ENCODE measurements at places on chromosomes 16 and 17. TPM values are rescaled to one million over a fixed set of nuclear protein-coding genes. Genes with fewer than 3 reads are reported as not detected.

GRCh38 chr17:68356520-68356919 is 65.2 kb downstream of the ARSG start:
- peaks cover 46% of the 10 kb centered on the region for H3K27me3 ChIP-seq
- H3K4me1 ChIP-seq = no peaks in the 10 kb centered on the region
- H3K4me3 ChIP-seq = no peak overlapping the region
- no peaks in the 10 kb centered on the region for H3K36me3 ChIP-seq
- DNase-seq = no peak
- no peak overlapping the region for H3K27ac ChIP-seq

GRCh38 chr16:66735891-66736290 is 15.5 kb downstream of the DYNC1LI2 start:
- peaks cover 95% of the 10 kb centered on the region for H3K36me3 ChIP-seq
- DNase-seq = no peak
- H3K27me3 ChIP-seq = no peaks in the 10 kb centered on the region
- no peak overlapping the region for H3K27ac ChIP-seq

DNA sequence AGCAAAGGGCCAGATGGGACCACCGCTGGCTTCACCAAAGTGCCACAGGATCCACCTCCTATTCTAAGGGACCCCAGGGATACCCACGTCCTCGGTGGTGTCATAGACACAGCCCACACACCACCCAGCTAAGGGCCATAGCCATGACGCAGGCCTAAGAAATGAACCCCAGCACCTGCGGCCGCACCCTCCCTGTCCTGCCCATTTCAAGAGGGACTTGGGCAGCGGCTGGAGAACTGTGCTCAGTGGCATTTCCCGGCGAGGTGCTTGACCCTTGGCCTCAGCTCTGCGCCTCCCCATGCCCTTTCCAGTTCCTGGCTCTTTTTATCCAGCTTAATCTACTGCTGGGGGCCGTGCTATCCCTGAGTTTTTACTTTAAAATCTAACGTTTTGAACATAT is 27.3 kb downstream of the ZNF778 start:
- H3K4me3 ChIP-seq = no peak overlapping the region
- DNase-seq = no peak
- H3K4me1 ChIP-seq = no peaks in the 10 kb centered on the region
- H3K27me3 ChIP-seq = no peaks in the 10 kb centered on the region

- no peak for DNase-seq
- H3K27me3 ChIP-seq = no peaks in the 10 kb centered on the region
- H3K4me1 ChIP-seq = no peaks in the 10 kb centered on the region
- H3K27ac ChIP-seq = no peak overlapping the region
- peaks cover 69% of the 10 kb centered on the region for H3K36me3 ChIP-seq
Observed at GRCh38 chr17:44722254-44722653, 13.8 kb downstream of the DBF4B start.

DNA sequence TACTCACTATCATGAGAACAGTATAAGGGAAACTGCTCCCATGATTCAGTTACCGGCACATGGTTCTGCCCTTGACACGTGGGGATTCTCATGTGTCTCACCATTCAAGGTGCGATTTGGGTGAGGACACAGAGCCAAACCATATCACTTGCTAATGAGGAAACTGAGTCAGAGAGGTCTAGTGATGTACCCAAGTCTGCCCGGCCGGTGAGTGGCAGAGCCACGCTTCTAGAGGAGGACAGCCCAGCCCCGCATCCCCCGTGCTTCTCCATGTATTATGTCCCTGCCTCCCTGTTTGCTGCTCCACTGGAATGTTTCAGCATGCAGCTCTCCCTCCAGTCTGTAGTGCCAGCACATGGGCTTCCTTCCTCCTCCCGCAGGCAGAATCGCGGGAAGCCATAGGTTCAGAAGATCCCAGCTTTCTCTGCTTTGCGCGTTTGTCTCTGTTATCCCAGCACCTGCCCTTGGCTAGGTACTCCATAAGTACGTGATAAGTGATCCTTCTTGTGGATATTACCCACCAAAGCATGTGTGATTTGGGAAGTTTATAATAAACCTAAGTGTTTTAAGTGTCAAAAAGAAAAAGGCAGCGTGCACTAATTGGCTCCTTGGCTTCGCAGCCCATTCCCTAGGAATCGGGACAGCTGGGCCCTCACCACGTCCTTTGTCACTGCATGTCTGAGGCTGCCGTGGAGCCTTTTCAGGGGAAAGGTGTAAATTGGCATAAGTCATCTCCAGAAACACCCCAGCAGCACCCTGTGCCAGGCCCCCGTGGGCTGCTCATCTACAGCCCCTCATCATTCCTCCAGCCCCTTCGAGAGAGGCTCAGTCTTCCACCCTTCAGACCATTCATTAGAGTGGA is 103.8 kb downstream of the CLEC16A start:
- H3K4me3 ChIP-seq = no peak overlapping the region
- no peaks in the 10 kb centered on the region for H3K27me3 ChIP-seq
- peaks cover 13% of the 10 kb centered on the region for H3K4me1 ChIP-seq
- H3K27ac ChIP-seq = no peak overlapping the region
- no peak for DNase-seq
- H3K36me3 ChIP-seq = peaks cover 28% of the 10 kb centered on the region

DNA sequence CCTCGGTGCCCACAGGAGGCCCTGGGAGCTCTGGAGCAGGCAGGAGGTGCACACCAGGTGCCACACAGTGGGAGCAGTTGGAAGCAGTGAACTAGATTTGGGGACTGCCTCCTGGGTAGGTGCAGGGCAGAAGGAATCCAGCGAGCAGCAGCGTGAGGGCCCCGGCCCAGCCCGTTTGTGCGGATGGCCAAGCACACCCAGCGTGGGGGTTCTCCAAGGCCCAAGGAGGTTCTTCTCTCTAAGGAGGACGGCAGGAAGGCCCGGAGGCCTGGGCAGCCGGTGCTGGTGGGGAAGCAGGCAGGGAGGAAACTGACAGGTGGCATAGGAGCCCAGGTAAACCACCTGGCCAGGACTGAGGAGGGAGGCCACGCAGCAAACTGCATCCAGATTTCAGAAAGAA is 17.0 kb downstream of the SOX8 start:
- no peak overlapping the region for H3K4me3 ChIP-seq
- no peak overlapping the region for H3K27ac ChIP-seq
- peaks cover 74% of the 10 kb centered on the region for H3K27me3 ChIP-seq
- DNase-seq = no peak
- no peaks in the 10 kb centered on the region for H3K36me3 ChIP-seq

GRCh38 chr17:8125154-8125946 is 1.4 kb upstream of the HES7 start:
- H3K27me3 ChIP-seq = no peaks in the 10 kb centered on the region
- peak overlapping the region; percentile 73 for H3K4me3 ChIP-seq
- H3K4me1 ChIP-seq = peaks cover 66% of the 10 kb centered on the region
- no peak overlapping the region for H3K27ac ChIP-seq
- no peaks in the 10 kb centered on the region for H3K36me3 ChIP-seq

GRCh38 chr17:52156576-52157570 is 1.6 kb downstream of the CA10 start:
- DNase-seq = no peak
- no peak overlapping the region for H3K4me3 ChIP-seq
- H3K4me1 ChIP-seq = no peaks in the 10 kb centered on the region
- H3K27me3 ChIP-seq = no peaks in the 10 kb centered on the region

GRCh38 chr17:4728124-4728523 is 3.1 kb upstream of the MED11 start:
- no peaks in the 10 kb centered on the region for H3K27me3 ChIP-seq
- H3K4me1 ChIP-seq = no peaks in the 10 kb centered on the region
- H3K27ac ChIP-seq = no peak overlapping the region
- no peaks in the 10 kb centered on the region for H3K36me3 ChIP-seq
- no peak for DNase-seq

DNA sequence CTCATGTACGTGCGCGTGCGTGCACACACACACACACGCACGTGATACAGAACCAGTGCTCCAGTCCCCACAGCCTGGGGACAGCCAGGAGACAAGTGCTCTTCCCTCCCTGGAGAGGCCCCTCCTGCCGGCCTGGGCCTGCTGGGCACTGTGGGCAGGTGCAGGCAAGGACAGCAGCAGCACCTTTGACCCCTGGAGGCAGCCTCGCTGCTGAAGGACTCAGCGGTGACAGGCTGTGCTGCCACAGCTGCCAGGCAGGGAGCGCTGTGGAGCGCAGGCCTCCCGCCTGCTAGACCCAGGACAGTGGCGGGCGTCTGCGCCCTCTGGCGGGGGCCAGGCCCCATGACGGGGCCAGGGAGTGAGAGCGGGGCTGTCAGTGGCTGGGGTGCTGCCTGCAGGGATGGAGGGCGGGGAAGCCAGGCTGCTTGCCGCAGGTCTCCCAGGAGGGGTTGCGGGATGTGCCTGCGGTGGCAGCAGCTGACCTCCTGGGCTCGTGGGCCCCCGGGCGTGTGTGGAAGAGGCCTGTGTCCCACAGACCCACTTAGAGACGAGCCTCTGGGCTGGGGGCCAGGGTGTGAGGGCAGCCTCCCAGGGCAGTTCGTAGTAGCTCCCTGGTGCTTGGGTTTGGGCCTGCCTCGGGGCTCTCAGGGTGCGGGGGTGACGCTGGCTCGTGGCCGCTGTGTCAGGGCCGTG is 63.5 kb upstream of the PVALEF start:
- no peak overlapping the region for H3K4me3 ChIP-seq
- no peaks in the 10 kb centered on the region for H3K27me3 ChIP-seq
- H3K4me1 ChIP-seq = peaks cover 90% of the 10 kb centered on the region
- H3K27ac ChIP-seq = no peak overlapping the region
- peak; percentile 93 for DNase-seq

DNA sequence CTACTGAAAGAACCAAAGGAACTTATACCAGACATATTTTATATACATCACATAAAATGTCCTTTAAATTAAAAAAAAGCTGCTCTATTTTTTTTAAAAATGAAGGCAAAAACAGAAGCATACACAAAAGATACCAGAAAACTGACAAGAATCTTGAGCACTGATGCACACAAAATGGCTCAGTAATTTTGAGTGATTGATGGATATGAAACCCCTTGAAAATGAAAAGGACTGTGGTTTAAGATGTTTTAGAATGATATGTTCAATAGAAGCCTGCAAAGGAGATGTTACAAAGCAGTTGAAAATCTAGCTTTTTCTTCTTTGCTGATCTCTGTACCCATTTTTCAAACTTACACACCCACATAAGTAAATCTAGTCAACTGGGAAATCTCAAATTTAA is 2.7 kb downstream of the C16orf87 start:
- peaks cover 4% of the 10 kb centered on the region for H3K4me1 ChIP-seq
- no peak for DNase-seq
- no peaks in the 10 kb centered on the region for H3K27me3 ChIP-seq

DNA sequence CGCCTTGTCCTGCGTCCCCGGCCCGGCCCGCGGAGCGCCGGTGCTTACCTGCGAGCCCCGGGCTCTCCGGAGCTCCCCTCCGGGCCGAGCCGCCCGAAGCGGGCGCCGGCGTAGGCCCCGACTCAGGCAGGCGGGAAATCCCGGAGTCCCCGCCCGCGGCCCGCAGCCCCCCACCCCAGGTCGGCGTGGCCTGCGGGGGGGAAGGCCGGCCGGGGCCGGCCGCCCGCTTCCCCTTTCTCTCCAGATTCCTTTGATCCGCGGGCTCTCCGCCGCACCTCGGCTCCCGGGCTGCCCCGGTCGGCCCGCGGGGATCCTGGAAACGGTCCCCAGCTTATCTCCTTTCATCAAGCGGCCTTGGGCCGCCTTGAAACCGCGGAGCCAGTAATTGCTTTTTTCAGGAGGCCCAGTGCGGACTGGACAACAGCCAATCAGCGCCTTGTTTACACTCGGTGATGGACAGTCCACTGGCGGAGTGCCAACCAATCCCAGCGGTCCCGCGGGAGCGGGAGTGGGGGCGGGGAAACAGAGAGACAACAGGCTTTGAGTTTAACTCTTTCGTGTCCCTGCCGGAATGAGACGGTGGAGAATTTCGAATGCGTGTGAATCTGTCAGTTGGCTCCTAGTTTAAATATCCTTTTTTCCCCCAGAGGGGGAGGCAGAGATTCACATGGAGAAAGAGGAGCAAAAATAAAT is 1.4 kb upstream of the BAHCC1 start:
- peak overlapping the region; percentile 82 for H3K4me3 ChIP-seq
- H3K4me1 ChIP-seq = peaks cover 26% of the 10 kb centered on the region
- peaks cover 9% of the 10 kb centered on the region for H3K36me3 ChIP-seq
- peak overlapping the region; percentile 95 for H3K27ac ChIP-seq

DNA sequence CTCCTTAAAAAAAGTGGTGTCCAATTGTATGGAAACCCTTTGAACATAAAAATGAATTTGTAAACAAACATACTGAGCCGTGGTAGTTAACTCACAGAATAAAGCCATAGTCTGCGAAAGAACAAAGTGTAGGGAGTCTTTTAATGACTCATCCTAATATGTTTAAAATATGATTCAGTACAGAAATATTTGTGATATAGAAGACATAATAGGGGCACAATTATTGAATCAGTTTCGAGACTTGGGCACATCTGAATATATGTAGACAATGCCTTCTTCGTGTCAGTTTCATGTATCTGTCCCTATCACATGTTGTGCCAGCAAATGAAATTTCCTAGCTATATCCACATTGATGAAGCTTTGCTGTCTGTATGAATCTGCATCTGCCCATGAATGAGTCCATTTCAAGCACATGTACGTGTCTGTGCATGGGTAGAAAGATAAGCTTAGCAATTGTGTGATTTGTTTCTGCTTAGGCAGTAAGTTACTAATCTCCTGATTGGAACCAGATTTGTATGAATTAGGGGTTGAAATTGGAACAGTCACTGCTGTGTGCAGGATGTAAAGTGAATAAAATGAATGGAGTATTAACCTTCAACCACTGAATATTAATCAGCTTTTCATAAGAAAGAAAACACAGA is 112.5 kb upstream of the SOX9 start:
- H3K27me3 ChIP-seq = no peaks in the 10 kb centered on the region

DNA sequence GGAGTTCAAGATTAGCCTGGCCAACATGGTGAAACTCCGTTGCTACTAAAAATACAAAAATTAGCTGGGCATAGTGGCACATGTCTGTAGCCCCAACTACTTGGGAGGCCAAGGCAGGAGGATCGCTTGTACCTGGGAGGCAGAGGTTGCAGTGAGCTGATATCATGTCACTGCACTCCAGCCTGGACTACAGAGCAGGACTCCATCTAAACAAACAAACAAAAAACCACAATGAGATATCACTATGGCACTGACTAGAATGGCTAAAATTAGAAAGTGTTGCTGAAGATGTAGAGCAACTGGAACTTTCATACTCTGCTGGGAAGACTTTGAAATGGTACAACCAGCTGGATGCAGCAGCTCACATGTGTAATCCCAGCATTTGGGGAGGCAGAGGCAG is 6.5 kb upstream of the TNK1 start:
- H3K36me3 ChIP-seq = no peaks in the 10 kb centered on the region
- no peaks in the 10 kb centered on the region for H3K4me1 ChIP-seq
- peaks cover 3% of the 10 kb centered on the region for H3K27me3 ChIP-seq
- DNase-seq = no peak

- no peak for DNase-seq
- H3K36me3 ChIP-seq = no peaks in the 10 kb centered on the region
- no peak overlapping the region for H3K27ac ChIP-seq
- no peak overlapping the region for H3K4me3 ChIP-seq
- H3K4me1 ChIP-seq = peaks cover 15% of the 10 kb centered on the region
Observed at GRCh38 chr17:32261936-32262510, 3.6 kb upstream of the RHBDL3 start.

Gene RAD51C
- 96.9 TPM for total RNA-seq

Gene VTN
- total RNA-seq = 2.3 TPM

Gene SDR42E2
- not detected for total RNA-seq

Gene ATXN7L3
- total RNA-seq = 66.1 TPM

Gene KRT12
- 1.9 TPM for total RNA-seq

All from K562 (cell line).